ENCODE measurements at places on chromosomes 7 and 10. TPM values are rescaled to one million over a fixed set of nuclear protein-coding genes. Genes with fewer than 3 reads are reported as not detected.

- H3K27me3 ChIP-seq = no peaks in the 10 kb centered on the region
- no peaks in the 10 kb centered on the region for H3K36me3 ChIP-seq
- DNase-seq = no peak
These were observed 97.1 kb downstream of the AGMO start for GRCh38 chr7:15464667-15465121.

GRCh38 chr7:81957517-81957916 is 187.7 kb upstream of the HGF start:
- H3K4me1 ChIP-seq = peaks cover 6% of the 10 kb centered on the region
- H3K36me3 ChIP-seq = no peaks in the 10 kb centered on the region
- H3K27me3 ChIP-seq = no peaks in the 10 kb centered on the region
- no peak overlapping the region for H3K27ac ChIP-seq
- H3K4me3 ChIP-seq = no peak overlapping the region

DNA sequence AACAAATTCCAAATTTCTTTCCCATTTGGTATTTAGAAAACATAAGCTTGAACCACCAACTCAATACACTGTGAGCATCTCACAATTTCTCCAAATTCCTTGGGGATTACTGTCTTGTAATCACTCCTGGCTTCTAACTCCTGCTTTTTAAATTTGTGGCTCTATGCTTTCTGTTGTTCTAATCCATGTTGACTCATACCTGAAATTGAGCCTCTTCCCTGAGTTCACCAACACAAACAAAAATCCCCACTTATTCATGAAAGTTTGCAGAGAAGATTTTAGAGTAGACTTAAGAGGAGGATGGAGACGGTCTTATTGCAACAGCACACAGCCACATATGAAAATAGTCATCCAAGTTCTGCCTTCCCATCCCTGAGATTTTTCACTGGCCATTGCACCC is 252.5 kb downstream of the PTEN start:
- no peaks in the 10 kb centered on the region for H3K4me1 ChIP-seq
- no peak for DNase-seq
- H3K36me3 ChIP-seq = no peaks in the 10 kb centered on the region
- H3K27ac ChIP-seq = no peak overlapping the region

GRCh38 chr10:16947069-16947468 is 129.8 kb upstream of the RSU1 start:
- H3K27ac ChIP-seq = no peak overlapping the region
- no peaks in the 10 kb centered on the region for H3K27me3 ChIP-seq
- no peaks in the 10 kb centered on the region for H3K36me3 ChIP-seq

Gene GRM3
- total RNA-seq = not detected

Gene SLC26A5
- 0.20 TPM for total RNA-seq

DNA sequence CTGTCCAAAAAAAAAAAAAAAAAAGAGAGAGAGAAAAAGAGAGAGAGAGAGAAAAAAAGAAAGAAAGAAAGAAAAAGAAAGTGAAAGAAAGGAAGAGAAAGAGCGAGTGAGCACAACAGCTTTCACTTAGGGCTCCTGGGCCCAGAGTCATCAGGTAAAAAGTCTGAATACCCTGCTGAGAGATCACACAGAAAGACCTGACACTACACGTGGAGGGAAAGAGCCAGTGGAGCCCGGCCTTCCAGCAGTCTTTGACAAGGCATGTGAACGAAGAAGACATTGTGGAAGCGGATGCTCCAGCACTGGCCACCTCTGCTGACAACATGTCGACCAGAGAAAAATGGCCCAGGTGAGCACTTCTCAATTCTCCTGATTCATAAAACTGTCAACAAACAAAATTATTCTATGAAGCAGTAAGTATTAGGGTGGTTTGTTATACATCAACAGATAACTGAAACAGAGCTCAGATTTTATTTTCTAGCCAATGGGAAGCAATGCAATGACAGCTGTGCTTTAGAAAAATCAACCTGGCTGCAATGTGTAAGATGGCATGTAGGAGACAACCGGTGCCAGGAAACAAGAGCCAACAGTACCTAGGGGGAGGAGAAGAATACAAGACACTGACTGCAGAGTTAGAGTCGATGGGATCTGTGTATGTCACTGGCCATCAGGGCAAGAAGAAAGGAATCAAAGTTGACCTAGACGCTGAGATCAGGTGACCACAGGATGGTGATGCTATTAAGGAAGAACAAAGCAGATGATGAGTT is 4.4 kb downstream of the RNF216 start:
- H3K27me3 ChIP-seq = no peaks in the 10 kb centered on the region
- H3K36me3 ChIP-seq = peaks cover 9% of the 10 kb centered on the region
- no peak overlapping the region for H3K27ac ChIP-seq
- H3K4me3 ChIP-seq = no peak overlapping the region

- H3K4me3 ChIP-seq = no peak overlapping the region
- peak overlapping the region; percentile 52 for H3K27ac ChIP-seq
- H3K27me3 ChIP-seq = no peaks in the 10 kb centered on the region
- H3K36me3 ChIP-seq = no peaks in the 10 kb centered on the region
- H3K4me1 ChIP-seq = peaks cover 69% of the 10 kb centered on the region
- DNase-seq = no peak
These were observed 23.4 kb downstream of the SMURF1 start for GRCh38 chr7:99120501-99120900.

DNA sequence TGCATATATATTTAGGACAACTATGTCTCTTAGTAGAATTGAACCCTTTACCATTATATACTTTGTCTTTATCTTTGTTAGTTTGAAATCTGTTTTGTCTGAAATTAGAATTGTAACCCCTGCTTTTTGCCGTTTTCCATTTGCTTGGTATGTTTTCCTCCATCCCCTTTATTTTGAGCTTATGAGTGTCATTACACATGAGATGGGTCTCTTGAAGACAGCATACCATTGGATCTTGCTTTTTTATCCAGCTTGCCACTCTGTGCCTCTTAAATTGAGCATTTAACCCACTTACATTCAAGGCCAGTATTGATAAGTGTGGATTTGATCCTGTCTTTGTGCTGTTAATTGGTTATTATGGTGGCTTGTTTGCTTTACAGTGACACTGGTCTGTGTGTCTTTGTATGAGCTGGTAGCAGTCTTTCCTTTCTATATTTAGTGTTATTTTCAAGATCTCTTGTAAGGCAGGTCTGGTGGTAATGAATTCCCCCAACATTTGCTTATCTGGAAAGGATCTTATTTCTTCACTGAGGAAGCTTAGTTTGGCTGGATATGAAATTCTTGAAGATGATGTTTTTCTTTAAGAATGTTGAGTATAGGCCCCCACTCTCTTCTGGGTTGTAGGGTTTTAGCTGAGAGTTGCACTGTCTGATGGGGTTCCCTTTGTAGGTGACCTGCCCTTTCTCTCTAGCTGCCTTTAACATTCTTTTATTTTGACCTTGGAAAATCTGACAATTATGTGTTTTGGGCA is 149.5 kb downstream of the AHR start:
- H3K27ac ChIP-seq = no peak overlapping the region
- H3K27me3 ChIP-seq = no peaks in the 10 kb centered on the region
- H3K36me3 ChIP-seq = no peaks in the 10 kb centered on the region
- no peak for DNase-seq
- no peak overlapping the region for H3K4me3 ChIP-seq

Gene NACAD
- total RNA-seq = 6.5 TPM

- peak overlapping the region; percentile 76 for H3K27ac ChIP-seq
- no peaks in the 10 kb centered on the region for H3K4me1 ChIP-seq
- H3K4me3 ChIP-seq = no peak overlapping the region
These were observed 8.2 kb downstream of the TPK1 start for GRCh38 chr7:144827621-144828020.

DNA sequence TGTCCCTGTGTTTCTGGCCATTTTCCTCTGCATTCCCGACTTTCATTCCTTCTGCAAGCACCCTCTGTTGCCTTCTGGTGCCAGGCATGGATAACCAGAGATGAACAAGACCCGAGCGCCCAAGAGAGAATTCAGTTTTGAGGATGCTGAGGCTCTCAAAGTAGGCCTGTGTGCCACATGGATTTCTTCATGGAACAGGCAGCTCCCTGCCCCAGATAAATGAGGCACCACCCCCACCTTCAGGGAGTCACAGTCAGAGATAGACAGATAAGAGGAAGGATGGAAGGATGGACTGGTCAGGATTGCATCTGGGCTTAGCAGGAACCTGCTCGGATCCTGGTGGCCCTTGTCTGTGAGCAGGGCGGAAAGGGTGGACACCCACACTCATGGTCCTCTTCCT is 49.4 kb downstream of the ADCYAP1R1 start:
- no peaks in the 10 kb centered on the region for H3K27me3 ChIP-seq

DNA sequence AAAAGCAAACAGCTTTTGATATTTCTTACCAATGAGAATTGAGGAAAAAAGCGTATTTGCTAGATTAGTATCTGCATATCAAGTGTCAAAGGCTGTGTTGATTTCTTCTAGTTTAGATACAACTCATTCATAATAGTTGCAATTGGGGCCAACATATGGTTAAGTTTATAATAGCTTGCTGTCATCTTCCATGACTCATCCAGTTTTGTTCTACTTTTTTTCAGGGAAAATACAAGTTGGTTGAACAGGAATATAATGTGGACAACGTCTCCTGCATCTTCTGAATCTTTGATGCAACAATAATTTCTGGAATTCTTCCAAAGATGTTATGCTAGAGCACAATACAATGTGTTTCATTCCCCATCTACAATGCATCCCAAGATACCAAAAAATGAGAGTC is 182.0 kb downstream of the THSD7A start:
- H3K4me1 ChIP-seq = peaks cover 11% of the 10 kb centered on the region

Gene SGMS1
- 156 TPM for total RNA-seq

Gene NUDT1
- total RNA-seq = 12.9 TPM

Gene CHAT
- not detected for total RNA-seq

DNA sequence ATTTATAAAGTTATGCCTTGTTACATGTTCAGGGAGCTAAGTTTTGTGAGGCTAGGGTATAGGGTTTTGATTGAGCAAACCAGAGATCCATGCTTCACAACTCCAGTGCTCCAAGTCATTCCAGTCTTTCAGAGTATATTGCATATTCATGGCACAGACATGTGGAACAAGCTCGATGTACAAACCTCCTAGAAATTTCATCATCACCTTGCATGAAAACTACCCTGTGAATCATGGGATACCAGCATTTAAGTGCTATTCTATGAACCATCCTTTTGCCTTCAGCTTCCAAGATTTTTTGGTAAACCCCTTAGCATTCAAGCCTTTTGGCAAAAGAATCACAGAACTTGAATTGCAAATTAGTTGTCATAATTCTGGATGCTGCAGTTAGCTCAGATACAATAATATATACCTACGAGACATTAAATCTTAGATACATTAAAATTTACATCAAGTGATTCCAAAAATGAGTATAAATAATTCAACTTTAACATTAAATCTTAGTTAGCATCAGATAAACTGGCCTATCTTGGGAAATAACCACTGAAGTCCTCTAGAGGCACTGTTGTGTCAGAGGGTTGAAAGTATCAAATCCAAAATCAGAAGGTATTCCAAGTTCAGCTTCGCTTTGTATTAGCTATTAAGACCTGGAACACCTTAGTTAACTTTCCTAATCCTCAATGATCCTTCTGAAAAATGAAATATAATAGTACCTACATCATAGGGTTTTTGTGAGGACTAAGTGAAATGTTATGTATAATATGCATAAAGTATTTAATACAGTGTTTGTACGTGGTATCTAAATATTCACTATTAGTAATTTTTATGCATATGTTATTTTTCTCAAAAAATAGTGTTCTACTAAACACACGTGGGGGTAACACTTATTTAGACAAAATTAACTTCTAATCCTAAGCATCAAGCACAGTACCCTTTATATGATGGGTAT is 55.5 kb upstream of the CABCOCO1 start:
- H3K27ac ChIP-seq = no peak overlapping the region
- H3K4me3 ChIP-seq = no peak overlapping the region
- H3K4me1 ChIP-seq = no peaks in the 10 kb centered on the region
- H3K36me3 ChIP-seq = no peaks in the 10 kb centered on the region
- DNase-seq = no peak
